ENCODE measurements at places on chromosomes 3 and 15.

- no peak for DNase-seq
Observed at GRCh38 chr15:90674476-90674875, 42.7 kb upstream of the BLM start.

DNA sequence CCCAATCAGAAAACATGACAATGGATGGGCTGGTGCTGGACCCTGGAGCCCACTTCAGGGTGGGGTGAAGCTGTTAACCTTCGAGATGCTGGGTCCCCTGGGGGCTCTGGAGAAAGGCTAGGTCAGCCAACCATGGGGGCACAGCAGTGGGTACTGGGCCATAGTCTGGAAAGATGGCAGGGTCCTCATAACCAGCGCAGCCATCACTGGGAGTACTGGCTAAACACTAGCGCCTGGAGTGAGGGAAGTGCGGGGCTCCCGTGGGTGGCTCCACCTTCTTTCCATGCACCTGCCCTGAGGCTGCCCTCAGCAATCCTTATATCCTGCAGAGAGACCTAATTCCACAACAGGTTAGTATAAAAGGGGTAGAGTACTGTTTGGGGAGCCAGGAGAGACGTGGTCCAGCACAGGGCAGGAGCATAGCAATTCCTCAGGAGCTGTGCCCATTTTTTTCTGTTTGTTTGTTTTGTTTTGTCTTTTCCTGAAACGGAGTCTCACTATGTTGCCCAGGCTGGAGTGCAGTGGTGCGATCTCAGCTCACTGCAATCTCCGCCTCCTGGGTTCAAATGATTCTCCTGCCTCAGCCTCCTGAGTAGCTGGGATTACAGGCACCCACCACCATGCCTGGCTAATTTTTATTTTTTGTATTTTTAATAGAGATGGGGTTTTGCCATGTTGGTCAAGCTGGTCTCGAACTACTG lies 122.6 kb upstream of the MEF2A start:
- no peak for DNase-seq

DNA sequence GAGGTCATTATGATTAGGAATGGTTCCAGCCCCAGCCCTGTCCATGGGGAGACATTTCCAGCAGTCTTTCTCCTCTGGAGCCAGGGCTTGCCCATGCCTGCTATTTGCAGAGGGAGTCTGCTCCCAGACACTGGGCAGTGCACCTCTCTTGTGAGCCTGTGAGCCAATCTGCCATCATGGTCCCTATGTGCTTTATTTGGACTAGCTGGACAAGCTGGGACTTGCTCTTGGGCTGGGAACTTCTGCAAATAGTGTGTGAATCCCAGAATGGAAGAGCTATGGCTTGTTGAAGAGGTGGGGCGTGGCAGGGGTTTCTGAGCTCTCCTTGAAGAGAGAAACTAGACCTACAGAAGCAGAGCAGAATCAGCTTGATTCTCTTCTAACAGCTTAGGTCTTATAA lies 53.7 kb upstream of the KY start:
- no peak for DNase-seq

- DNase-seq: no peak
Observed at GRCh38 chr3:171315919-171316318, 144.3 kb downstream of the TNIK start.

GRCh38 chr15:38509152-38509551 lies 55.2 kb downstream of the FAM98B start:
- DNase-seq: no peak

DNA sequence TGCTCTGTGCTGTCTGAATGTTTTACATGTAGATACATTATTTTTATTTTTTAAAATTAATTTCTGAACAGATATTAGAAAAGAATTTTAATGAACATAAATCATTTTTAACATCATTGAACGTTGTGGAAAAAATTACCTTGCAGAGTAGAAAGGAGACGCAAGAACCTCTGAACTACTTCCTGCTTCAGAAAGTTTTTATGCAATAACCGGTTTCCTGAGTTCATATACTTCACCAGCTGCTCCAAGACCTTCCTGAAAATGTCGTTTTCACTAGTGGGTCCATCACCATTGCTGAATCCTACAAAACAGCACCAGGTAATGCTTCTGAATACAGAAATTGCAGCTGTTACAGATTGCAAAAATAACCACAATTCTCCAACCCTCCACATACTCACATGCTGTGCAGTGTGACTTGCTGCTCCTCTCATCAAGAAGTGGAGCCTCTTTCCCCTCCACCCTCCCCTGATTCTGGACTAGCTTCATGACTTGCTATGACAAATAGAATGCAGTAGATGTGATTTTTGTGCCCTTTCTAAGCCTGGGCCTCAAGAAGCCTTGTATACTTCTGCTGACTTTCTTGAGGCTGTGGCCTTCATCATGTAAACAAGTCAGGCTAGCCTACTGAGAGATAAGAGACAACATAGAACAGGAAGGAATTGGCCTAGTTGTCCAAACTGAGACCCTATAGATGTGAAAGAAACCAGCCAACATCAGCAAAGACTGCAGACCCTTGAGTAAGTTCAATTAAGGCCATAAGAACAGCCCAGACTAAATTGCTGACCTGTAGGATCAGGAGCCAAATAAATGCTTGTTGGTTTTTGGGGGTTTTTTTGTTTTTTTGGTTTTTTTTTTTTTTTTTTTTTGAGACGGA lies 80.4 kb downstream of the TRANK1 start:
- no peak for DNase-seq

GRCh38 chr3:38994251-38994650 lies 57.5 kb downstream of the SCN11A start:
- no peak for DNase-seq

DNA sequence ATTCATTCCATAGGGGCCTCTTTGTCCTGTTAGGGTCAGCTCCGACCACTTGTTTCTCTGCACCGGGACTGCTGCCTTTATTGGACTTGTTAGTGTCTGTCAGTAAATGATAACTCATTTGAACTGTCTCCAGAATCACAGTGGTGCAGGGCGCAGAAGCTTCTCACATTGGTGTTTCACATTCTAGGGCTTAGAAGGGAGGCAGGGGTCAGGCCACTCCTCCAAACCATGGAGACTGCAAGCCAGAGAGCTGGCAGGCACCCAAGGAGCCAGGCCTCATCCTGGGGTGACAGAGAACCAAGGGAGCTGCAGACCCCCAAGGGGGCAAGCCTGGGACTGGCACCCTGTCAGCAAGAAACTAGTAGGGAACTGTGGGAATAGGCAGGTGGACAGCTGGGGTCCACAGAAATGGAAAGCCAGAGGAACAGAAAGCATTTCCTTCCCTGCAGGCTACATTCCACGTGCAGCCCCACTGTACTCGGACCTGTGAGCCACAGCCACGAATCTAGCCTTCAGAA lies 49.1 kb downstream of the CCNL1 start:
- DNase-seq: no peak

DNA sequence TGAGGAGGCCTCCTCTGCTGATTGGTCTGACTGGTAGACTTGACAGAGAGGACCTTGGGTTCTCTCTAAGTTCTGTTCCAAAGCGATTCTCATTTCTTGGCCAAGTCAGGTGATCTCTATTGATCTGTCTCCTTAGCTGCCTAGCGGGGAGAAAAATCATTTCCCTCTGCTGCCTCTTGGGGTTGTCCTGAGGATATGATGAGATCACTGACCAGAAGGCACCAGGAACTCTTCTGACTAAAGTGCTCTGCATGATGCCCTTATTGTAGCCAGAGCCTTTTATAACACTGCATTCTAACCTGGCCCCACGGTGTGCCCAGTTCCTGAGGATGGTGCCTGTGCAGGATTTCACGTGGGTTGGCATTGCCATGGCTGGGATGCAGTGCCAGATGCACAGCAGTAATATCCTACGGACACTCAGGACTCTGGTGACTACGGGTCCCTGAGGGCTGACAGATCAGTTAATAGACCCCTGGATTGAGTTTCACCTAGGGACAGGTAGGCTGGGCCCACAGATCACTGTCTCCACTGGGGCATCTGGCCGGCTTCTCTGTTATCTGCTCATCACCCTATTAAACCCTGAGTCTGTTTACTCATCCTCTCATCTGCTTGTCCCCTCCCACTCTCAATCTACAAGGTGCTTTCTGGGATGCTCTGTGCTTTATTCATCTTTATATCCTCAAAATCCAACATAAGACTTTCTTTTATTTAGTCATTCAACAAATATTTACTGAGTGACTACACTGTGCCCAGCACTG lies 3.9 kb upstream of the HEG1 start:
- DNase-seq: no peak

DNA sequence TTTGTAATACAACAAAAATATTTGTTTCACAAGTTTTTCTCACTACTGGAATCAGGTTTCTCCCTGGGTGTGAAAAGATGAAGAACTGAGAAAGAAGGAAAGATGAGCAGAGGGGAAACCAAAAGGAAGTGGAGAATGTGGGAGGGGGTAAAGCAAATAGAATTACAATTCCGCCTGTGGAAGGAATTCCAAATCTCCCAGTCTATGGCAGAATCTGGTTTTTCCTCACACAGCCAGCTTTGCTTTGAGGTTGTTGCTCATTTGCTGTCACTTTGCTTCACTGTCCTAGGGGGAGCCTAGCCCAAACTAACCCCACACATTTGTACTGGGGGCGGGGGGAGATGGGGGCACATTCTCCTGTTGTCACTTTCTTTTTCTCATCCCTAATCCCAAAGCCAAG lies 43.9 kb downstream of the RPL22L1 start:
- DNase-seq: no peak

DNA sequence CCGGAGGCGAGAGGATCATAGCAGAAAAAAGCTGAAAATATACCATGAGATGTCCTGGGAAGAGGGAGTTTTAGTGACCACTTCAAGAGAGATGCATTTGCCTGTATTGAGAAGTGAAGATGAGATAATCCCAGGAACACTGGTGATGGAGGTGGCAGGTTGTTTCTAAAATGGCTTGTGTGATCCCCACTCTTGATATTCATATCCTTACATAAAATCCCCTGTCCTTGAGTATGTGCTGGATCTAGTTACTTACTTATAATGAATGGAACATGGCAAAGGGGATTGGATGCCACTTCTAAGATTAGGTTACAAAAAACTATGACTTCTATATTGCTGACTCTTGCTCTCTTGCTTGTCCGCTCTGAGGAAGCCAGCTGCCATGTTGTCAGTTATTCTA lies 22.1 kb downstream of the HDGFL3 start:
- no peak for DNase-seq

- DNase-seq: no peak
Observed at GRCh38 chr3:23159929-23160328, 43.2 kb upstream of the UBE2E2 start.

All from stimulated activated CD8-positive, alpha-beta memory T cell treated with anti-CD3 and anti-CD28 coated beads, Interleukin-7, amount 100 ng/mL, for 1 hour (primary cell).